ENCODE measurements at places on chromosomes 4 and X.

- no peak for DNase-seq
Observed at GRCh38 chr4:130424211-130424610, 1328.3 kb downstream of the C4orf33 start.

GRCh38 chr4:185717377-185717741 is 94.6 kb downstream of the SORBS2 start:
- no peak for DNase-seq

GRCh38 chrX:100829730-100830129 is 9.5 kb downstream of the CSTF2 start:
- DNase-seq, result no peak

GRCh38 chr4:182537031-182537795 is 294.0 kb downstream of the TENM3 start:
- DNase-seq, result no peak

GRCh38 chrX:68461093-68461492 is 27.8 kb upstream of the OPHN1 start:
- DNase-seq, result no peak

DNA sequence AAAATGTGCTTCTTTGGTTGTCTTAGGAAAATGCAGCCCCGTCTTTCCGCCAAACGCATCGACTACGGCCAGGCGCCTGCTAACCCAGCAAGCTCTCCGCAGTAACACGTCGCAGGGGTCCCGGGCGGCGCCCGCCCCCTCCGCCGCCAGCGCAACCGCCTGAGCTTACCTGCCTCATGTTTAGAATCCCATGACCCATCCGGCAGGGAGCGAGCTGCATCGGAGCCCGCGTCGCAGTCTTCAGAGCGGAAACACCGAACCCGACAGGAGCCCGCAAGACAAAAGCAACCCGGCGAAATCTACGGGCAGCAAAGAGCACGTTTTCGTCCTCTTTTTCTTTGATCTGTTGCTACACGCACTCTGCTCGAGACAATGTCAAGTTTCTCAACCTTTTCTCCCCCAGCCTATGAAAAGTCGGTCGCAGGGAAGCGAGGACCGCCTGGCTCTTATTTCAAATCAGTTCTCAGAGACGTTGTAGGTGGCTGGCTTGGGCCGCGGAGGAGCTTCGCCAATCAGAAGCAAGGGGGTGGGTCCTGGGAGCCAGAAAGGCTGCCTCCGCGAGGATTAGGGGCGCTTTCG is at the start of gene MID1:
MID1 (minus strand) TSS at position 465 of the 579 bp plus-strand sequence. CDS start 53,038 bp downstream, outside the sequence.
- DNase-seq, result peak; percentile 4

DNA sequence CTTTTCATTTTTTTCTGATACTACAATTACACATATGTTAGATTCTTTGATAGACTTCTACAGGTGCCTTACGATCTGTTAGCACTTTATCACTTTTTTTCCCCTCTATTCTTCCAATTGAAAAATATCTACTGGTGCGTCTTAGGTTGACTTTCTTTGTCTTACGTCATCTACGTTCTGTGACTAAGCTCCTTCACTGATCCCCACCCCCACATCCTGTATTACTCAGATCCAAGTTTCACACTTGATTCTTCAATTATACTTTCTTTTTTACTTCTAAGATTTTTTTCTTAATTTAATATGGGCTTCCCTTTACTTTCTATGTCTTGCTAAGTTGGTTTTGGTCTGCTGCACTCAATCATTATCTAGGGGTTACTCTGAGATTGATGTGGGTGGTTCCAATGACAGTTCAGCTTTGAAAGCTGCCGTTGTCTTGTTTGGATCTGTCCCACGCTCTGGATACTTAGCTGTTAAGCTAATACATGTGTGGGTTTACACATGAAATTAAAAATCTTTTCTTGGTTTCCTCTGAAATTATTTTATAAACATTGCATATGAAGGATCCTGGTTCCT is 1321.1 kb downstream of the RAPGEF2 start:
- no peak for DNase-seq
